ENCODE measurements at places on chromosomes 2 and 18.

DNA sequence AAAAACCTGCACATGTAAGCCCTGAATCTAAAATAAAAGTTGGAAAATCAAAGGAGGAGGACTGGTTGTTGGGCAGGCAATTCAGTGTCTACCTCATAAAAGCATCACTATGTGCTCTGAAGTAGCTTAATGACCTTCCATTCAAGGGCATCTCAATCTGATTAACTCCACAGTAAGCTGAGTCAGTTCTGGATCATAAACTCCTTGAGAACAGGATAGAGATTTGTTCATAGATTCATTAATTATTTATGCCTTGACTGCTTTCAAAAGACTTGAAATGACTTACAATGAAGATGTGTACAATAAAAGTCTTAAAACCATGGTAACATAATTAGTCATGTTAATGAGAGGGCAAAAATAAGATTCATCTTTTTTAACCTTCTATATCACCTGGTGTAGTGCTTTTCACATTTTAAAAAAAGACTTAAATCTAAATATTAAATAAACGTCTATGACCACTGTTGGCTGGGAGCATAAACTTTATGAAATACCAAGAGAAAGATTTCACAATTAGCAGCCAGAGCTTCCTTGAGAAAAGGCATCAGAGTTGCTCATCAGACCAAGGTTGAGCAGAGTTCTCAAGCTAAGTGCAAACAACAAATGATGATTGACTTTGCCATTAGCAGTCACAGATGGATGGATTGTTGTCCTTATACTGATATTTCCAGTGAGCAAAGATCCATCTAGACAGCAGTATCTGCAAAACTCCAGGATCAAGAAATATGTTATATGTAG is 237.3 kb upstream of the THUMPD2 start:
- DNase-seq: no peak

- no peak for DNase-seq
Observed at GRCh38 chr2:157085522-157085921, 172.0 kb upstream of the GALNT5 start.

DNA sequence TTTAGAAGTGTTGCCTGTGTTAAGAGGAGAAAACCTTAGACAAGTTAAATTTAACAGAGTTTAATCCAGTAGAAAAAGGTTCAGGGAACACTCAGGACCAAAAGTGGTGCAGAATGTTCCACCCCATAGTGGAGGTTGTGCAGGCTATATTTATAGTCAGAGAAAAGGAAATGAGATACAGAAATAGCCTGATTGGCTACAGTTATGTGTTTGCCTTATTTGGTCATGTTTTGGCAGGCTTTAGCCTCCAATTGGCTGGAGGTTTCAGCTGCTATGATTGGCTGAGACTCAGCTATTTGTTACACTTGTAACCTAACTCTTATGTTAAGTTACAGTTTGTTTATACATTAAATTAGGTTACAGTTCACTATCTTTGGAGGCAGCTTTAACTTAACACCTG is 4.2 kb downstream of the STAMBP start:
- DNase-seq: no peak

- no peak for DNase-seq
Observed at GRCh38 chr2:62477573-62477972, 28.4 kb downstream of the TMEM17 start.
